ENCODE measurements at places on chromosomes 13 and 19.

- no peak for DNase-seq
These were observed 6.5 kb downstream of the KCNN4 start for GRCh38 chr19:43774103-43774939.

GRCh38 chr19:3844596-3844995 lies 24.2 kb downstream of the ZFR2 start:
- DNase-seq: no peak

- DNase-seq: no peak
These were observed 1.0 kb downstream of the FLT1 start for GRCh38 chr13:28493740-28494503.

DNA sequence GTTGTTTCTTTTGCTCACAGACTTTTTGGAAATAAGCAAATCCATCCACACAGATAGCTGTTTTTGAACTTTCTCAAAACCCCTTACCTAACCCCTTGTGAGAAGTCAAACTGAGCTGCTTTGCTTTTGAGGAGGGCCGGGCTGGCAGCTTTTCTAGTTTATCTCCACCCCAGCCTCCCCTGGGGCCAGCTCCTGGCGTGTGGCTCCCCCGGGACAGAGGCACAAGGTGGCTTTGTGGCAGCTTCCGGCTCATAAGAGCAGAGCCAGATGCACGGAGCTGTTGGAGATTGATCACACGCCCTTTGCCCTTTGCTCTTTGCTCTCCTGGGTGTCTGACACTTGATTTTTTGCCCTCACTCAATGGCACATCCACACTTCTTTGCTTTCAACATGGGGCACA lies 24.9 kb upstream of the RNF113B start:
- DNase-seq: no peak

DNA sequence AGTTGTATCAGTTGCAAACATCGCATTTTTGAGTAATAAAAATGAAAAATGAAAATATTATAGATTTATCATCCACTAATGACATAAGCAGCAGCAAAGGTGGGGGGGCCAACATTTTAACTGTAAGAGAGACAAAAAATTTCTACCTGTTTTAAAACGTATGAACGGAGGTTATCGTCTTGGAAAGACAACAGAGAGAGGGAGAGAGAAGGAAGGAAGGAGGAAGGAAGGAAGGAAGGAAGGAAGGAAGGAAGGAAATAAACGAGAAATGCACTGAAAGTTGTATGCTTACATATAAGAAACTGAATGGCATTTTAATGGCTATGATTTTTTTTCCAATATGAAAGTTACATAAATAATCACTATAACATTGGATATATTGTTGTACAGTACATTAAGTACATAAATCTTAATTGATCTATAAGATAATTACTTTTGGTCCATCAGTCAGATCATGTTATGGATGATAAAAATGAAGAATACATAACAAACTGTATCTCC lies 862.8 kb upstream of the SLITRK1 start:
- no peak for DNase-seq

DNA sequence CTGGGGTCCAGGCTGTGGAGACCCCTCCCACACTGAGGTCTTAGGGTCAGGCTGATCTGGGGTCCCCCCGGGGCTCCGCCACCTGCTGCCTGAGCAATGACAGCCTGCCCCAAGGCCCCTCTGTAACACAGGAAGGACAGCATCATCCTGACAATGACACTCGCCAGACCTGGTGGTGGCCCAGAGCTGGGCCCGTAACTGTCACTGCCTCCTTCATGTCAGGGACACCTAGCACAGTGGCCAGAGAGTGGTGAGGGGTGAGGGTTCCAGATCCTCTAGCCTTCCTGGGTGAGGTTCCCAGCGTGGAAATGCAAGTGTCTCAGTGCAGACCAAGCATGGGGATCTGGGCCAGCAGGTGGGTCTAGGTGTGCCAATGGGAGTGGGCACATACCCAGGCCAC lies 27.8 kb downstream of the OPA3 start:
- no peak for DNase-seq

DNA sequence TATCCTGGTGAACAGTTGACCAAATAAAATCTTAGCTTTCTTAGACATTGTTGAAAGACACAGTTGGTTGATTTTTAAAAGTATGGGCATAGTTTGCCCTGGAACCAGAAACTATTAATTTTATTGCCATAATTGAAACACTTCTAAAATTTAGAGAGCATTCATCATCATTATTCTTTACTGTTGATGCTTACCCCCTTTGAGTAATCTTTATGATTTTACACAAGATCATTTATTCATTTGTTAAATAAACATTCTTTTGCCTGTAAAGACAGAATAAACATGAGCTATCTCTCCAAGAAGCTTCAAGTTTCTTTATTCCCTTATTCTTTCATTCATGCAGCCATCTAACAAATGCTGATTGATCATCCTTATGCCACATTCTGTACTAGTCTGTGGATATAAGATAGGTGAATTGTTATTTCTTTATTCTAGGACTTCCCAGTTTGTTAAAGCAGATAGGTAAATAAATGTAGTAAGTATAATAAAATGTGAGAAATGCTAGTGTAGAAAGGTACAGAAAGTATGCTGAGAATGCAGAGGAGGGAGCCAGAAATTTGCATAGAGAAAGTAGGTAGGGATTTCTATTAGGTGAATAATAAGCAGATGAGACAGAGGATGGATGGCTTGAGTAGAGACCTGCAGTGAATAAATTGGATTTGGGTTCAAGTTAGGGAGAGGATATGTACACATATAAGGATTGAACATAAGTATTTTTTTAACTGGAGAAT lies 8.2 kb downstream of the SERTM1 start:
- no peak for DNase-seq

DNA sequence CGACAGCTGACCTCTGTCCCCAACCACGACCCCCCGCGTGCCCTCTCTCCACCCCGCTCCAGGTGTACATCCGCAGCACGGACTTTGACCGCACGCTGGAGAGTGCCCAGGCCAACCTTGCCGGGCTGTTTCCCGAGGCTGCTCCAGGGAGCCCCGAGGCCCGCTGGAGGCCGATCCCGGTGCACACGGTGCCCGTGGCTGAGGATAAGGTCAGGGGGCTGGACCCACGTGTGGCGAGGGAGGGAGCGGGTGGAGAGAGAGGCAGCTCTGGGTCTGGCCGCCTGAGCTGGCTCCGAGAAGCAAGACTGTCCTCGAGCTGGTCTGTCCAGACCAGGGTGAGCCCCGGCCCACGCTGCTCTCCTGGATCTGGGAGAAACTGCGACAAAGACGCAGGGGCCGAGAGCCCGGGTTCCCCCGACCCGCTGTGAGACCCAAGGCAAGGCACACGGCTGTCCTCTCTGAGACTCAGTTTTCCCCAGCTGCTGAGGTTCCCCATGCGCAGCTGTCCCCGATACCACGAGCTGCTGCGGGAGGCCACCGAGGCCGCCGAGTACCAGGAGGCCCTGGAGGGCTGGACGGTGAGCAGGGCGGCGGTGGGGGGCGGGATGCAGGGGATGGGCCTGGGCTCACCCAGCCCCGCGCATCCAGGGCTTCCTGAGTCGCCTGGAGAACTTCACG lies 1.5 kb downstream of the ACP4 start:
- no peak for DNase-seq

DNA sequence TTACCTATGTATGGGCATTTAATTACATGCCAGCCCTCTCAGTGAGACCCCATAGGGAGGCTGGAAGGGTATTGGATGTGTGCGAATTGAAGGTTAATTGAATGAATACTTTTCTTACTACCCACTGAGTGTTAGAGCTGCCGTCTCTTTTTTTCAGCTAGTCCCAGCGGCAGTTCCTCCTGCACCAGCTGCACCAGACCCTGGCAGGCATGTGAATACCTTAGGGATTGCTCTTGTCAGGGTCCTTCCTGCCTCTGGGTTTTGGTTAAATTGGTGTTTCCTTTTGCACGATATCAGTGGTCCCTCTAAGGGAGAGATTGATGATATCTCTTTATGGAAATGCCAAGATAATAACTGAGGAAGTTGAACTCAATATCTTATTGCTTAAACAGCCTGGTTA lies 9.8 kb upstream of the CXCL17 start:
- DNase-seq: no peak

DNA sequence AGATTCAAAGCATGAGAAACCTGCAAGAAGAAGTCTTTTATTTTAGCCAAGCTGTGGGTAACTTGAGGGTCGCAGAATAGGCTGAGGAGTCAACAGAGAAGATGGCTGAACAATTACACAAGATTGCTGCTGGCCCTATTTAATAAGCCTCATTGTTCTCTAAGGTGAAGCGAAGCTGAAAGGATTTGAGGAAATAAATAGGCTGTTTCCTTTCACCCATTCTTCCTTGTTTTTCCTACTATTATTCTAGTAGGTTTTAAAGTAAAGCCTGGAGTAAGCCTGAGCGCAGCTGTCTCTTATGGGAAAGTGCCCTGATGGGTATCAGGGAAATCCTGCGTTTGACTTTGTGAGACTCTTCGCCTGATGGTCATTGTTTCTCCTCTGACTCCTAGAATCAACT lies 25.0 kb upstream of the PCCA start:
- no peak for DNase-seq

- DNase-seq: no peak
These were observed 16.5 kb upstream of the SLC7A10 start for GRCh38 chr19:33242131-33242530.

GRCh38 chr19:12163826-12164225 lies 930 bp downstream of the ZNF136 start:
- DNase-seq: no peak

GRCh38 chr13:78197231-78197630 lies 278.6 kb upstream of the EDNRB start:
- DNase-seq: no peak

DNA sequence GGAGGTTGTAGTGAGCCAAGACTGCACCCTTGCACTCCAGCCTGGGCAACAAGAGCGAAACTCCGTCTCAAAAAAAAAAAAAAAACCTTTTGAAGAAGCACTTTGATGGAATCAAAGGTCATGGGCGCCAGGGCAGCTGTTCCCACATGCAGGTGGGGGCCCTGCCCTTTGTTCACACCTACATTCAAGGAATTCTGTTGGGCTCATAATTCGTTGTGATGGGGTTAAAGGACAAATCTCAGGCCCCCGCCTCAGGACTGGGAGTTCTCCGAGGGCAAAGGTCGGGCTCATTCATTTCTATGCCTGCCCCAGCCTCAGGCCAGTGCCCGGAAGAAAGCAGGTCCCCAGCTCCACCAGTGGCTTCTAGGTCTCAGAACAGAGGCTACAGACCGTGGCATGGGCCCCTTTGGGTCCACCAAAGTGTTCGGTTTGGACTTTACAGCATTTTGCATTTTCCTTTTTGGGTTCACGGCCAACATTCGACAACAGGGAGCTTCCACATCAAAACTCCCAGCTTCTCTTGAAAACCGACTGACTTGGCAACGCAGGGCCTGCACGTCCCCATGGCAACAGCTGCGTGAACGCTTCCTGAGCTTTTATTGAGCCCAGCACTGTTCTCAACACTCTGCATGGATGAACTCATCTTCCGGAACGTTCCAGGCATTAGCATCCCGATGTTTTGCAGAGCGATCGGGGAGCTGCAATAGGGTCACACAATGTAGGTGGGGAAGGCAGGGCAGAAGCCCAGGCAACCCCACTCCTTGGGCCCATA lies 10.1 kb upstream of the GTF2F1 start:
- DNase-seq: peak; percentile 68

DNA sequence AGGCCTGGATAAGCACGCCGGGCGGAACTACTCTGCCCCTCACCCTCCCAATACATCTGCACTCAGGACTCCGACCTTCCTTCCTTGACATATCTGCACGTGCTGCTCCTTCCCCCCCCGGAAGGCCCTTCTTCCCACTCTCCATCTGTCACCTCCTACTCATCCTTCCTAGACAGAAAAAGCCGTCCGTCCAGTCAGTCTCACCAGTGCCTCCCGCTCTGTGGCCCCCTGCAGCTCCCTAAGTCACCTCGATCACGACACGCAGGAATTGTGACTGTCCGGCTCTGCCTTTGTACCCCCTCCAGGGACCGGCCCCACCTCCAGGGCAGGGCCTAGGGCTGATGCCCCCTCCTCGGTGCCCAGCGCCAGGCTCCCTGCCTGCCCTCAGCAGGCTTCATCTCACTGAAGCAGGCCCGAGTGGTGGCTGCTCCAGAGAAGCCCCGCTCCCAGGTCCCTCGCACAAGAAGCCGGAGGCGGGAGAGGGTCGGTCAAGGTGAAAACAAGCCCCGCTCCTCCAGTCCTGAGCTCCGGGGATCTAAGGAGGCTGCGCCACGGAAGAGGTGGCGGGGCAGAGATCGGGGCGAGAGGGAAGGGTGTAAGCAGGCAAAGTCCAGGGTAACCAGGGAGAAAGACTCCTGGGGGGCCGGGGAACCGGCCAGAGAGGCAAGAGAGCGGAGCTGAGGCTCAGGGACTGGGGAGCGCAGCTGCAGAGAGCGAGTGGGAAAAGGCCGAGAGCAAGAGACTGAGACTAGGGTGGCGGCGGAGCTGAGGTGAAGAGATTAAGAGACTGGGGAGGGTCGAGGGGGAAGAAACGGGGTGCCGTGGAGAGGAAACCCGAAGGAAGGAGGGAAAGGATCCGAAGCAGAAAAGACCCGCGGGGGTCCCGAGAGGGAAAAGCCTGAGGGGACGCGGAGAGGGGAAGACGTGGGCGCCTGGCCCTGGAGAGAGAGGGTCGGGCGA lies 1.1 kb downstream of the PPP6R1 start:
- no peak for DNase-seq

GRCh38 chr13:58960888-58961287 lies 1202.8 kb downstream of the DIAPH3 start:
- no peak for DNase-seq

- DNase-seq: no peak
These were observed 286.5 kb downstream of the MTUS2 start for GRCh38 chr13:29106651-29107050.

DNA sequence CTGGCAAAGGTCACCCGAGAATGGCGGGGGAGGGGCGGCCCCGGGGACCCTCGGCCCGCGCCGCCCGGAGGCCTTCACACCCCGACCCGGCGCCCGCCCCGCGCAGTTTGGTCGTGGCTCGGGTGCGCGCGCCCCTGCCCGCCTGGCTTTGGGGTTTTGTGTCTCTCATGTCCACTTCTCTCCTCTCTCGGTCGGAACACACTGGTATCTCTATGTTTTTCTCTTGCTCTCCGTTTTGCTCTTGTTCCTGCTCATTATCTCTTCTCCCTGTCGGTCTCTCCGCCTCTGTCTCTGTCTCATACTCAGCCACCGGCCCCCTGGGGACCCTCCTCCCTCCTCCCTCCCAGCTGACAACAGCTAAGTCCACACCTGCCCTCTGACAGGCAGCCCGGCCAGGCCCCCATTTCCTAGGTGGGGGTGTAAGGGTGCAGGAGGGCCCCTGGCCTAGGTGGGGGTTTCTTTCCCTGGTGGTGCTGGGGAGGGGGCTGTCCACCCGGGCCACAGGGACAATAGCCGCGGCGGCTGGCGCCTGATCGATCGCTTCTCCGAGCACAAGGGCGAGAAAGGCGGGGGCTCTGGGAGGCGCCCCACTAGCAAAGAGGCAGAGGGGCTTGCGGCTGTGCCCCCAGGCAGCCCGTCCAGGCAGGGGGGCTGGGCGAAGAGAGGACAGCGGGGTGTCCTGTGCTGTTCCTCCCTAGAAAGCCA lies 2.3 kb downstream of the ONECUT3 start:
- no peak for DNase-seq
